ENCODE measurements at places on chromosomes 5 and 9. TPM values are rescaled to one million over a fixed set of nuclear protein-coding genes. Genes with fewer than 3 reads are reported as not detected.

- H3K4me3 ChIP-seq: no peak overlapping the region
- DNase-seq: peak; percentile 55
- no peak overlapping the region for H3K27ac ChIP-seq
Observed at GRCh38 chr9:132114102-132114707, 34.5 kb upstream of the MED27 start.

TEX48 gene
- total RNA-seq: not detected

OR1J2 gene
- not detected for total RNA-seq

TUSC1 gene
- 9.2 TPM for total RNA-seq

DNA sequence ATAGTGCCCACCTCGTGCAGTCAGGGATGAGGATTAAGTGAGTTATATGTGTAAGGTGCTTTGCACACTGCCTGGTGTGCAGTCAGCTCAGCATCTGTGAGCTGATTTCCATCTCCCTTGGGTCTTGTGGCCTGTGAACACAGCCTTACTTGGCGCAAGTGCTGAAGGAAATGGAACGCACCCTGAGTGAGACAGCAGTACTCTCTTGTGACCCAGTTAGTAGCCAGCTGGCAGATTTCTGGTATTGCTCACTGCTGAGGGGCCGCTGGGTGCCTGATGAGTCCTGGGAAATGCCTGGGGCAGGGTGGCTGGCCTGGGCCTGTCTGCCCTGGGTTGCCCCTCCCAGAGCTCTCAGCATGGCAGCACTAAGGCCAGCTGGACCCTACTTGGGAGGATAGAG, 90.9 kb upstream of the BOD1 start:
- peak; percentile 54 for DNase-seq
- peak overlapping the region; percentile 71 for H3K27ac ChIP-seq
- no peak overlapping the region for H3K4me3 ChIP-seq
- H3K27me3 ChIP-seq: no peaks in the 10 kb centered on the region
- no peaks in the 10 kb centered on the region for H3K36me3 ChIP-seq

HTR4 gene
- total RNA-seq: 0.99 TPM

MELK gene
- total RNA-seq: 0.27 TPM

DNA sequence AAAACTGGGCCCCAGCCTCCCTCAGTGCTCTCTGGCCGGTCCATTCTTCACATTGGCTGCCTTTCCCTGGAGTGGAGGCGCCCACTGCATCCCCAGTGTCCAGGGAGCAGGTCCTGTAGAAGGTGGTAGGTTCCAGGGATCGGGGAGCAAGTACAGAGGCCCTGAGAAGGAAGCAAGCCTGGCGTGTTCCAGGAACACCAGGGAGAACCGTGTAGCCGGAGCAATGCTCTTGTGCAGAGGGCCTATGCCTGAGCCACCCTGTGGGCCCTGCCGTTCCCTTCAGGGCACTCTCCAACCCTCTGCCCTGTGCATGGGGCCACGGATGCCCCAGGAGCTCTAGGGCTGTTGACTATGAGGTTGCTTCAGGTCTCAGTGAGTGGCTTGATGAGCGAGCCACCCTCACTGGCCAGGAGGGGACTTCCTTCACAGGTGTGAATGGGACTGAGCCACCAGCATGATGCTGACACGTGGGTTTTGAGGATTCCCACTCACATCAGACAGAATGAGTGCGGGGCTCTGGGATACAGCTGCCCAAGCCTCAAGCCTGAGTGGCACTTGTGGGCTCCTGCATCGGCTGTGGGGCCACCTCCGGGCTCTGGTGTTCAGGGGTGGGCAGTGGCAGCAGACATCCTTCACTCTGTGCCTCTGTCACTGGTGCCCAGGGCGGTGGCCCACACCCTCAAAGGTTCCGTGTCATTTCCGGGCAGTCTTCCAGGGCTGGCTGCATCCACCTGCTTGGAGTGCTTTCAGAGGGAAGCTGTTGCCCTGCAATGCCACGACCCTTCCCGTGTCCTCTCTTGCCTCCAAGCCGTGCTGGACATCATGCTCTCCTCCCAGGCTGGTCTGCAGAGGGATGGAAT, 54.4 kb downstream of the ADAMTS2 start:
- H3K4me1 ChIP-seq: peaks cover 18% of the 10 kb centered on the region
- no peak overlapping the region for H3K4me3 ChIP-seq
- no peaks in the 10 kb centered on the region for H3K27me3 ChIP-seq
- DNase-seq: no peak
- no peak overlapping the region for H3K27ac ChIP-seq

CTSV gene
- 0.14 TPM for total RNA-seq

DNA sequence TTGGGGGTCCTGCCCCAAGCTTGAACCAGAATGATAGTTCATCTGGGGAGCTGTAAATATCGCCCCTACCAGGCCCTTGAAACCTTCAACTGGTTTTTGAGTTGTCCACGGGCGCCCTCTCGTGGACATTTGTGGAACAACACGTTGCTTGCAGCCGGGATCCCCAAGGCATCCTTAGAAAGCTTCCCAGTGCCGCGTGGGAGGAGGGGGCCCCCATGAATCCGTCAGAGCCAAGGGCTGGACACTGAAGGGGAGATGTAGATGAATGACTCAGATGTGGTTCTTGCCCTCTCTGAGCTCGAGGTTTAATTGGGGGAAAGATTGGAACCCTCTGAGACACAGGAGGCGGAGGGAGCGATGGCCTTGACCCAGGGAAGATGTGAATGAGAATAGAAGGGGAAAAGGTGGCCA, 31.8 kb upstream of the ORM1 start:
- no peaks in the 10 kb centered on the region for H3K27me3 ChIP-seq
- peaks cover 36% of the 10 kb centered on the region for H3K36me3 ChIP-seq
- no peak overlapping the region for H3K27ac ChIP-seq
- DNase-seq: peak; percentile 65
- H3K4me1 ChIP-seq: no peaks in the 10 kb centered on the region

GRCh38 chr5:57939335-57939734, 456.7 kb upstream of the ACTBL2 start:
- no peak overlapping the region for H3K27ac ChIP-seq
- no peaks in the 10 kb centered on the region for H3K36me3 ChIP-seq
- no peaks in the 10 kb centered on the region for H3K4me1 ChIP-seq

GRCh38 chr5:130893006-130893405, 272.1 kb downstream of the HINT1 start:
- H3K4me3 ChIP-seq: no peak overlapping the region
- H3K4me1 ChIP-seq: no peaks in the 10 kb centered on the region
- no peaks in the 10 kb centered on the region for H3K36me3 ChIP-seq
- no peaks in the 10 kb centered on the region for H3K27me3 ChIP-seq

DNA sequence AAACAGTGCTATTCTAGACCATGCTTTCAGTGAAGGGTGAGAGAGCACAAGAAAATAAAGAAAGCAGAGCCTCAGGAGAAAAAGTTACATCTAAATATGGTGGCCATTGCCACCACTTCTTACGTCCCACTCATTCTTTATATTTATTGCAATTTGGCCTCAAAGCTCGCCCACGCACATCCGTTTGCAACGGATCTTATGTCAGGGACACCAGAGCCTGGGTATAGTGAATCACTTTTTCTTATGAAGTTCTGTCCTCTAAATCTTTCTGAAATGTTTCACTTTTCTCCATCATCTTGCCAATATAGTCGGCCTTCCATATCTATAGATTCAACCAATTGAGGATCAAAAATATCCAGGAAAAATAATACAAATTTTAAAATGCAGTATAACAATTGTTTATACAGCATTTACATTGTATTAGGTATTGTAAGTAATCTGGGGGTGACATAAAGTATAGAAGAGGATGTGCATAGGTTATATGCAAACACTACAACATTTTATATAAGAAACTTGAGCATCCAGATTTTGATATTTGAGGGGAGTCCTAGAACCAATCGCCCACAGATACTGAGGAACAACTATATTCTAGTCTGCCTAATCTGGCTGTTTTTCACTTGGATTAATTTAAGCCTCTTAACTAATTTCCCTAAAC, 35.2 kb downstream of the GOLPH3 start:
- H3K4me1 ChIP-seq: peaks cover 19% of the 10 kb centered on the region
- no peak for DNase-seq
- H3K27me3 ChIP-seq: no peaks in the 10 kb centered on the region
- H3K36me3 ChIP-seq: peaks cover 16% of the 10 kb centered on the region
- no peak overlapping the region for H3K4me3 ChIP-seq

Data from left ventricle myocardium inferior (tissue), 1 donor.